ENCODE measurements at places on chromosomes 4 and X.

- DNase-seq: no peak
Observed at GRCh38 chr4:41539711-41540110, 1.8 kb downstream of the LIMCH1 start.

GRCh38 chr4:183335369-183335940 lies 13.2 kb upstream of the CLDN24 start:
- no peak for DNase-seq

DNA sequence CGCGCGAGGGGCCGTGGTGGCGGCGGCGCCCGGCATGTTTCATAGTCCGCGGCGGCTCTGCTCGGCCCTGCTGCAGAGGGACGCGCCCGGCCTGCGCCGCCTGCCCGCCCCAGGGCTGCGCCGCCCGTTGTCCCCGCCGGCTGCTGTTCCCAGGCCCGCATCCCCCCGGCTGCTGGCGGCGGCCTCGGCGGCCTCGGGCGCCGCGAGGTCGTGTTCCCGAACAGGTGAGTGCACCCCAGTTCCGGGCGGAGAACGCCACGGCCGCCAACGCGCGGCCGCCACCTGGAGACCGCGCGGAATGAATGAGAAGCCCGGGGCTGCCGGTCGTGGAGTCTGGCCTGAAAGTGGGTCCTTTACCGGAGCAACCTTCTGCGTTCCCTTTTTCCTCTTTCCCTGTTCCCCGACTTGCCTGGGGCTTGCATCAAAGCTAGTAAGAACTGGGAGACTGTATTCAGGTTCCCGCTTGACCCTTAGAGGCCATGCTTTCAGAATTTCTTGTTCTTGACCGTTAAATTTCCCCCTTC lies 429 bp downstream of the NOCT start:
- peak; percentile 42 for DNase-seq

DNA sequence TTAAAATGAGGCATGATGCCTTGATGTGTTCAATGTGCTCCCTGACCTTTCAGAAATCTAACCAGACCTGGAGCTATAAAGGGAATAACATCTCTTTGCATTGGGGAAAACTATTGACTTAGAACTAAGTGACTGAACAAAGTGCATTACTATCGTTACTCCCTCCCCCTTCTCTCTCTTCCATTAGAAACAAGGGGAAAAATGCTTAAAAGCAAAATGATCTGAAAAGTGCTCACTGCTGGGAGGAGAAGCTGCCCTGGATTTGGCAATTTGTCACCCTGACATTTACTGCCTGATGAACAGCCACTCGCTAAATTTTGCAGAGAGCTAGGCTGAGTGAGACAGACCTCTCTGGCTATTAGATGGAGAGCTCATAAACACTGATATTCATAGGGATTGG lies 48.6 kb upstream of the PARM1 start:
- no peak for DNase-seq

GRCh38 chr4:70713453-70714078 lies 8.2 kb upstream of the RUFY3 start:
- DNase-seq: no peak

Data from NCI-H446 (cell line).